A673 (cell line): ENCODE measurements at places on chromosomes 2 and 18.

DNA sequence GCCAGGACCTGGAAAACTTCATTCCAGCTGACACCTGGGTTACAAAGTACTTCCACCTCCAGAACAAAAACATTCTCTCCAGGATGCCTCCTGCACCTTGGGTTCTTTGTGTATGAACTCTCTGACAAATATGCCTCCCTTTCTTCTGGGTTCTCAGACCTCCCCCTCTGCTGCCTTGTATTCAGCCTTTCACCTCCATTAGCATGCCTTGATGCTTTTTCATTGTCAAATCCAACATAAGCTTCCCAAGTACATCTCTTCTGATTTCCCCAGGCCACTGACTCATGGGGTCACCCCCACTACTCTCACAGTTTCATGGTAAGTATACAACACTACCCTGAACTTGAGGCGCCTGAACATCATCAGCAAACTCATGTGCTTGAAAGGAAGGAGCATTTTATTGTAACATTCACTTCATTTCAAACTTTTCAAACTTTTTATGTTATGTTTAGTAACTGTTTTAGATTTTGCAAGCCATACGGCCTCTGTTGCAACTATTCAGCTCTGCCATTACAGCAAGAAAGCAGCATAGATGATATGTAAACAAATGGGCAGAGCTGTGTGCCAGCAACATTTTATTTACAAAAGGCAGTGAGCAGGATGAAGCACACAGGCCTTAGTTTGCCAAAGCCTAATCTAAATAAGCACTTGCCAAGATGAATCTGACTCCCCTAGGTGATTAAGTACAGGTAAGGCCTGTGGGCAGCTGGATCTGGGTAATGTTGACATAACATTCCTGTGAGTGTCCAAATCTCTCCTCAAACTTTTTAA is 32.5 kb upstream of the MRPS9 start:
- DNase-seq = no peak
- H3K4me3 ChIP-seq = no peak overlapping the region
- no peaks in the 10 kb centered on the region for H3K36me3 ChIP-seq
- no peak overlapping the region for H3K27ac ChIP-seq
- no peaks in the 10 kb centered on the region for H3K27me3 ChIP-seq
- no peaks in the 10 kb centered on the region for H3K4me1 ChIP-seq

GRCh38 chr2:118968042-118968441 is 26.0 kb downstream of the MARCO start:
- no peaks in the 10 kb centered on the region for H3K4me1 ChIP-seq
- peaks cover 29% of the 10 kb centered on the region for H3K27me3 ChIP-seq
- H3K36me3 ChIP-seq = no peaks in the 10 kb centered on the region

DNA sequence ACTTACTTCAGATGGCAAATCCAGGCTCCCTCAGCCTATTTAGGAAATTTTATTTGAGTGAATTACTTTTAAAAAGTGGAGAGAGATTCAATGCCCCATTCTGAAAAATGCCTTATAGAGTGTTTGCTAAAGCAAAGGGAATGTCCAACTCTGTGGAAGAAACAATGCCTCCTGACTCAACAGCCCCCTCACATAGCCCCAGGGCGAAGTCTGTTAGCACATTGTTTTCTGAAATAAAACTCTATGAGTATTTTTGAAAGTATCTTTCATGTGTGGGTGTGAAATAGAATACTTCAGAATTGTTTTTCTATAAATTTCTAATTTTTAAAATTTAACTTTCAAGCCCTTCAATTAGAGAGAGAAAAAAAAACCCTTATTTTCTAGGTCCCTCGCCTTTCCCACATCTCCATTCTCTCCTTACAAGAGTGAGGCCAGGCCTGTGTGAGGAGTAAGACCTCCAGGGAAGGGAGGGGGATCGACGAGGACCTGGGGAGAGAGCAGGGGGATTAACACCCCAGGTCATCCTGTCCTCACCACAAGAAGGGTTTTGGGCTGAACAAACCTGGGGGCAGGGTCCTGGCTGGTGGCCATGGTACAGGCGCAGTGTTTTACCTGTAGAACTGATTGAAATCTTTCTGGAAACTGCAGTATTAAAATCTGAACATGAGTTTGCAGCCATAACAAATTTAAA is 141.4 kb downstream of the SNTG2 start:
- H3K27ac ChIP-seq = no peak overlapping the region
- H3K27me3 ChIP-seq = no peaks in the 10 kb centered on the region
- DNase-seq = no peak
- no peaks in the 10 kb centered on the region for H3K4me1 ChIP-seq
- no peak overlapping the region for H3K4me3 ChIP-seq

GRCh38 chr2:69804416-69804815 is 25.0 kb upstream of the GMCL1 start:
- H3K4me1 ChIP-seq = no peaks in the 10 kb centered on the region
- H3K27me3 ChIP-seq = no peaks in the 10 kb centered on the region
- DNase-seq = no peak
- H3K27ac ChIP-seq = no peak overlapping the region
- H3K36me3 ChIP-seq = no peaks in the 10 kb centered on the region

DNA sequence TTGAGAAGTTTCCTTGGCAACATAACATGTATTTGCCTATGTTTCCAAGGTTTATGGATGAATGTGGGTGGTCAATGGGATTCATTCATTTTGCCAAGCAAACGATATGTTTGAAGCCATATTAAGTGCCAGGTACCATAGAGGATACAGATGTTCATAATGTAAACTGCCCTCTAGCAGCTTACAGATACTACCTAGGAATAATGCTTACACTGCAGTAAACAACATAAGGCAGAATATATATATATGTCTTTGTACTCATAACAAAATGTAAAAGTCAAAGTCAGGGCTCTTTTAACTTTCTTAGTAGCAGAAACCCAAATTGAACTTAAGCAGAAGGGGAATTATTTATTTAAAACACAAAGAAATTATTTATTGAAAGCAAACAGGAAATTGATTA is 171.6 kb upstream of the TNP1 start:
- H3K27me3 ChIP-seq = peaks cover 29% of the 10 kb centered on the region
- no peak overlapping the region for H3K27ac ChIP-seq
- no peaks in the 10 kb centered on the region for H3K4me1 ChIP-seq
- H3K36me3 ChIP-seq = no peaks in the 10 kb centered on the region

- no peaks in the 10 kb centered on the region for H3K4me1 ChIP-seq
- no peak overlapping the region for H3K4me3 ChIP-seq
- DNase-seq = peak; percentile 64
- no peak overlapping the region for H3K27ac ChIP-seq
- H3K27me3 ChIP-seq = no peaks in the 10 kb centered on the region
Measured at GRCh38 chr2:57549642-57550102, 496.9 kb upstream of the VRK2 start.

DNA sequence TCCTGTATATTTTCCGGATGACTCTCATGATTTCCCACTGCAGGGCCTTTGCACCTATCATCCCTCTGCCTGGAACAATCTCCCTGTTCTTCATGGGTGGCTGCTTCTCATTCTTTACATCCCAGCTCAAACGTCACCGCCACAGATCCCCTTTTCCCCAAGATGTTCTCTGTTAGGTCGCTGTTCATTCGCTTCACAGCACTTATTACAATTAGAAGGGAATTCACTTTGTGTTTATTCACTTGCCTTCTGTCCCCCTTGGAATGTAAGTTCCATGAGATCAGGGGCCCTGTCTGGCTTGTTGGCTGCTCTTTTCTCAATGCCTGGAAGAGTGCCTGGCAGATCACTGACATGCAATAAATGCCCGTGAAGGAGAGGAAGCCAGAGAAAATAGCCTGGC is 106.7 kb downstream of the FOXI3 start:
- no peaks in the 10 kb centered on the region for H3K36me3 ChIP-seq
- no peak overlapping the region for H3K27ac ChIP-seq
- H3K27me3 ChIP-seq = no peaks in the 10 kb centered on the region
- H3K4me3 ChIP-seq = no peak overlapping the region
- no peaks in the 10 kb centered on the region for H3K4me1 ChIP-seq
- no peak for DNase-seq

- peaks cover 12% of the 10 kb centered on the region for H3K4me1 ChIP-seq
- DNase-seq = no peak
- no peaks in the 10 kb centered on the region for H3K27me3 ChIP-seq
Measured at GRCh38 chr2:42572297-42573081, 4.1 kb downstream of the MTA3 start.

DNA sequence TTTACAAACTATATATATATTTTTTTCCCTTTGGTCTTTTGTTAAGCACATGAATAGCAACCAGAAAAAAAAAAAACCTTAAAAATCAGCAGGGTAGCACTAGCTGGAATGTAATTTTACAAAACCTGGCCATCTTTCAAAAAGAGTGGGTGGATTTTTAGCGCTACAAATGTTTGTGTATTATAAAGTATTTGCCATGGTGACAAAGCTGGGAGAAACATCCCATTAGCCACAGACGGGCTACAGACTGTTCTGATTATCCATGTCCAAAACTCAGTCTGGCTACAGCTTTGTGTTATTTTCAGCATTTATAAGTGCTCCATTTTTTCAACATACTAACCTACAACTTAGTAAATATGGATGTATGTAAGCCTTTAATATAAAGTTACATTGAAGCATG is 249.5 kb upstream of the TANK start:
- no peak overlapping the region for H3K4me3 ChIP-seq
- DNase-seq = peak; percentile 66
- H3K4me1 ChIP-seq = peaks cover 13% of the 10 kb centered on the region

GRCh38 chr18:3388980-3389379 is 61.0 kb upstream of the TGIF1 start:
- H3K36me3 ChIP-seq = no peaks in the 10 kb centered on the region
- no peak for DNase-seq
- H3K4me3 ChIP-seq = no peak overlapping the region
- H3K4me1 ChIP-seq = no peaks in the 10 kb centered on the region

GRCh38 chr2:142422769-142423168 is 292.0 kb upstream of the LRP1B start:
- DNase-seq = no peak
- H3K27me3 ChIP-seq = no peaks in the 10 kb centered on the region
- no peak overlapping the region for H3K4me3 ChIP-seq
- H3K4me1 ChIP-seq = peaks cover 8% of the 10 kb centered on the region
- H3K36me3 ChIP-seq = no peaks in the 10 kb centered on the region

GRCh38 chr2:229431327-229431954 is 160.4 kb upstream of the PID1 start:
- peak; percentile 69 for DNase-seq
- no peak overlapping the region for H3K4me3 ChIP-seq
- no peak overlapping the region for H3K27ac ChIP-seq
- H3K4me1 ChIP-seq = no peaks in the 10 kb centered on the region
- H3K36me3 ChIP-seq = no peaks in the 10 kb centered on the region

DNA sequence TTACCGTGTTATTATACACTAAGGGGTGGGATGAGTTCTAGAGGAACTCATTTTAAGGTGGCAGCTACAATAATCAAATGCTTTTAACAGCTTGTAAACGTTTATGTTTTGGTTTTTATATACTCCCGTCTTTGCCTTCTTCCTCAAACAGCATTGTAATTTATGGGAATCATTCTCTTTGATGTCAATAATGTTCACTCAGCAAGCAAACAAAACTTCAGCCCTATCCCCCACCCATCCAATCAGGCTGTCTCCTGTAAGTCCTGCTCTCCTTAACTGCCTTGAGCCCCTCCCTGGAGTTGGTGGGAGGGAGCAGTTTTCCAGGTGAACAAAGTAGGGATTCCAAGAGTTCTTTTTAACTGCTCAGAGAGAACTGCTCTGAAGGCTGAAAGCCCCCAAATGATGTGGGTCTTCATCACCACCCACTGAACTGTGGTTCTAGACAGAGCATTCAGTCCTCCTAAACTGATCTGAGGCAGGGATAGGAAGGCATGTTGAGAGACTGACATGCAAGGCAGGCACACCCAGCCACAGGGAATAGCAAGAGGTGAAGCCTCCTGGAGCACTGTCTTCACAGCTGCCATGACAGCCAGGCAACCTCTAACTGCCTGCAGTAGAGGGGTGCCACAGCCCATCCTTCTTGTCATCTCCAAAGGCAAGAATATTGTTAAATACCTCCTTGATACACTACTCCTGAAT is 17.5 kb downstream of the MYO5B start:
- DNase-seq = no peak
- H3K4me1 ChIP-seq = no peaks in the 10 kb centered on the region
- no peak overlapping the region for H3K4me3 ChIP-seq
- H3K27me3 ChIP-seq = peaks cover 67% of the 10 kb centered on the region

- no peaks in the 10 kb centered on the region for H3K36me3 ChIP-seq
- no peak overlapping the region for H3K4me3 ChIP-seq
- peaks cover 78% of the 10 kb centered on the region for H3K4me1 ChIP-seq
- peak overlapping the region; percentile 93 for H3K27ac ChIP-seq
- no peak for DNase-seq
Measured at GRCh38 chr2:237701033-237701858, 73.9 kb downstream of the LRRFIP1 start.

DNA sequence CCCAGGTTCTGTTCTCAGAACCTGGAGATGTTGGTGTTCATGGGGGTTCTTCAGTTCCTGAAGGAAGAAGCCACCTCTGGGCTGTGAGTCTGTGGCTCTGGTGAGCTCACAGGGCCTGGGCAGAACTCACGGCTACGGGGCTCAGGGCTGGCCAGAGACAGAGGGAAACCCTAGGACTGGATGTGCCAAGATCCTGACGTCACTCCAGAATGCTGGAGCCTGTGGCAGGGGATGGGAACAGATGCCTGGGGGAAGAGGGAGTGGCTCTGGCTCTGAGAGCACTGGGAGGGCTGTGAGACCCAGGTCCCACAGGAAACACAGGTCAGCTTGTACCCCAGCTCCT is at the start of gene OTOF:
Gene OTOF, minus strand, starts transcription at position 214 of the 343 bp plus-strand sequence.
- H3K4me1 ChIP-seq = no peaks in the 10 kb centered on the region
- H3K27ac ChIP-seq = no peak within 1 kb of the TSS
- no peaks in the 10 kb centered on the region for H3K27me3 ChIP-seq
- H3K4me3 ChIP-seq = no peak within 1 kb of the TSS

DNA sequence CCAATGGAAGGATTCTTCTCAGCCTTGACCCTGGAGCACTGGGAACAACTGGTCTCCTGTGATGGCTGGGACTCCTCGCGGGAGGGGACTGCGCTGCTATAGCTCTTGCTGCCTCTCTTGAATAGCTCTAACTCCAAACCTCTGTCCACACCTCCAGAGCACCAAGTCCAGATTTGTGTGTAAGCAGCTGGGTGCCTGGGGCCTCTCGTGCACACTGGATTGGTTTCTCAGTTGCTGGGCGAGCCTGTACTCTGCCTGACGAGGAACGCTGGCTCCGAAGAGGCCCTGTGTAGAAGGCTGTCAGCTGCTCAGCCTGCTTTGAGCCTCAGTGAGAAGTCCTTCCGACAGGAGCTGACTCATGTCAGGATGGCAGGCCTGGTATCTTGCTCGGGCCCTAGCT is 28.8 kb downstream of the LIPG start:
- H3K27me3 ChIP-seq = no peaks in the 10 kb centered on the region
- H3K36me3 ChIP-seq = no peaks in the 10 kb centered on the region
- H3K4me3 ChIP-seq = no peak overlapping the region
- H3K4me1 ChIP-seq = no peaks in the 10 kb centered on the region
- DNase-seq = no peak

- H3K27ac ChIP-seq = no peak overlapping the region
- H3K4me3 ChIP-seq = no peak overlapping the region
- H3K36me3 ChIP-seq = no peaks in the 10 kb centered on the region
- H3K4me1 ChIP-seq = peaks cover 7% of the 10 kb centered on the region
- H3K27me3 ChIP-seq = no peaks in the 10 kb centered on the region
Measured at GRCh38 chr2:235352541-235352940, 141.3 kb upstream of the AGAP1 start.

DNA sequence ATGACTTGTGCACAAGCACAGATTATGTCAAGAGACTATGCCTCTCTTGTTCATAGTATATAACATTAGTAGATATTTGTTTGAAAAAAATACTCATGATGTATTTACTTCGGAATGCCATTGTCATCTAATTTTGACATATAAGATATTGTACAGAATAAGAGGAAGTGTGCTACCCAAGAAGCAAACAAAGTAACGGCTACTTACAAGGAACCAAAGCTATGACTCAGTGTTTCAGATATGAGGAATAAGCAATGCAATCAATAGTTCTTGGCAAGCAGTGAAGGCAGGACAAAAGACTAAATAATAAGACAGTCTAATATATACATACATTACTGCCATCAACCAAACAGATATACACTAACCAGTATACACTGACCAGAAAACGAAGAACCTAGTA is 256.3 kb downstream of the CCDC178 start:
- no peaks in the 10 kb centered on the region for H3K4me1 ChIP-seq
- no peak overlapping the region for H3K27ac ChIP-seq
- no peak overlapping the region for H3K4me3 ChIP-seq
- H3K27me3 ChIP-seq = peaks cover 4% of the 10 kb centered on the region
